ENCODE measurements at places on chromosomes 5 and 9.

GRCh38 chr5:11496137-11496719 lies 408.0 kb downstream of the CTNND2 start:
- no peak for DNase-seq

- DNase-seq, result no peak
These were observed 24.6 kb upstream of the IL9 start for GRCh38 chr5:135920199-135920598.

GRCh38 chr5:80754900-80755299 lies 100.1 kb upstream of the DHFR start:
- DNase-seq, result no peak

- DNase-seq, result no peak
These were observed 28.8 kb downstream of the AHRR start for GRCh38 chr5:350355-350754.

- DNase-seq, result no peak
These were observed 6.6 kb downstream of the CDC14B start for GRCh38 chr9:96612966-96613589.

- no peak for DNase-seq
These were observed 5.7 kb downstream of the GCNT1 start for GRCh38 chr9:76464706-76465105.

- DNase-seq, result no peak
These were observed 50.2 kb upstream of the RIC1 start for GRCh38 chr9:5578698-5579085.

DNA sequence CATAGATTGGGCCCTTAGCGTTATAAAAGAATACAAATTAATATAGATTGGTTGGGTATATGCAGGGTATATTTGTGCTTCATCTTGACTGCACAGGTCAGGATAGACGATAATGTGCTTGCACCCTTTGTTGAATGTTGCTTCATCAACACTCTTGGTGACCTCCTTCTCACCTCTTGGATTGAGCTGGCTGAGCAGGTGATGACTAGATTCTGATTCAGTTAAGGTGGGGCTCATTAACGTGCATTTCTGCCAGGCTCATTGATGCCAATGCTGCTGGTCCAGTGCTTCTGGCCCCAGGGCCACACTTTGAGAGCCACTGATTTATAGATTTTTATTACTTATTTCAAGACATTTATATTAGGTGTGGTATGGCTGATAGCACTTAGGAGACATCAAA lies 27.7 kb downstream of the PCSK5 start:
- no peak for DNase-seq

All from activated gamma-delta T cell treated with anti-CD3 and anti-CD28 coated beads, Interleukin-2, amount 50 U/mL, for 16 hours (primary cell).